NCI-H226 (cell line): ENCODE measurements at places on chromosomes 6 and 20.

GRCh38 chr20:50708845-50709635 lies 17.7 kb upstream of the RIPOR3 start:
- DNase-seq = peak; percentile 75

GRCh38 chr20:53751620-53752318 lies 158.1 kb upstream of the ZNF217 start:
- no peak for DNase-seq

- DNase-seq = peak; percentile 24
Measured at GRCh38 chr20:54479138-54479906, 3.9 kb downstream of the DOK5 start.

GRCh38 chr6:125932451-125932795 lies 24.1 kb upstream of the HINT3 start:
- no peak for DNase-seq

DNA sequence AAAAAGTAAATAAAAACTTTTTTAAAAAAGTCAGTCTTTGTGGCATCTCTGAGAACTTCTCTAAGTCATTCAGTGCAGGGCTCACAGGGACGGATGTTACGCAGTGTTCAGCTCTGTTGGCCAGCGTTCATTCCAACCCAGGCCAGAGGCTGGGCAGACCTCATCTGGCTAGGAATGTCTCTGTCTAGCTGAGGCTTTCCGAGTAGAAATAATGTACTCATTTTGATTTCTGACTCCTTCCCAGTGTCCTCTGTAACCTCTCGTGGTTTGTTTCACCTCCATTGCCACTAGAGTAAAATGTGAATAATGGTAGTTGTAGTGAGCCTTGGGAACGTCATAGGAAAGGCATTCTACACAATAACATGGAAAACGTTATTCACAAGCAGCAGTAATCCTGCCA lies 135.1 kb downstream of the TMEM242 start:
- no peak for DNase-seq

DNA sequence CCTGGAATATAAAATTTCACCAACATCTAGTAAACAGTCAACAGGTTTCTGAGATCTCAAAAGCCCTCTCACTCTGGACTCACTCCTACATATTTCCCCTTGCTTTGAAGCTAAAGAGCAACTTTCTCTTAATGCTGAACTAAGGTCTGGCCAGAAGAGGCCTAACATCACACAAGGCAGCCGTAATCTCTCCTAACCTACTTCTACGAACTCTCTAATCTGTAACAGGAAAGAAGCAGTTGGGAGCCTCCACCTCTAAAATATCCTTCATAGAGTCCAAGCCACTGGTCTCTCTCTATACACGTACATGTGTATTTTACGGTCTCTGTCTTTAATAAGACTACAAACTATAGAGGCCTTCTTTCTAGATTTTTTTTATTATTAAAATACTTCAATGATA lies 72.0 kb downstream of the REV3L start:
- no peak for DNase-seq

- DNase-seq = no peak
Measured at GRCh38 chr6:5850848-5851255, 155.9 kb downstream of the NRN1 start.

DNA sequence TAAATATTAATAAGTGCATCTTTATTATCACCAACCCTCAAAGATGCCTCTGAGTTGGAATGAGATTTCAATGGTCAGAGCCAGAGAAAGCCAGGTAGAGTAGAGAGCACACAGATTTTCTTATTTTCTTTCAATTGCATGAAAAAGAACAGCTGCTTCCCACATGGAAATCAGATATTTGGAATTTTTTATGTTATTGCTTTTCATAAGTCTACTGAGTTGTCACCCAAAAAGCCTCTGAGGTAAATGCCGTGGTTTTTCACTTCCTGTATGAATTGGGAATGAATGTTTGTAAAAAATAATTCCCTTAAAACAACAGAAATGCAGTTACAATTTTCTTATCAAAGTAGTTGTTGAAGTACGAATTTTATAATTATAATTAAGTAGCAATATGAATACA lies 563.1 kb downstream of the RFPL4B start:
- no peak for DNase-seq

DNA sequence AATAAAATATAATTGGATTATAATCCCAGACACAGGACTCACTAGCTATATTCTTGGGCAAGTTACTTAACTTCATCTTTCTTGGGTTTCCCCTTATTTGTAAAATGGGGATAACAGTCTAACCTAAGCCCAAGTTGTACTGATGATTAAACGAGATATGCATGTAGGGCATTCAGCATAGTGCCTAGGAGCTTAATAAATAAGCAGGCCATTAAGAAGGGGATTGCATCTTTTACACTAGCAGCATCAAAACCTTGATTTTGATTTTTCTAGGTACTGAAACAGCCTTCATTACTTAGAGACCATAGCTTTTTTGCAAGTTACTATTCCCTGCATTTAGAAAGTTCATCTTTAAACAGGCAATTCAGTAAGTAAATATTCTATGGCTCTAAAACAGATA lies 2.2 kb upstream of the QKI start:
- no peak for DNase-seq

DNA sequence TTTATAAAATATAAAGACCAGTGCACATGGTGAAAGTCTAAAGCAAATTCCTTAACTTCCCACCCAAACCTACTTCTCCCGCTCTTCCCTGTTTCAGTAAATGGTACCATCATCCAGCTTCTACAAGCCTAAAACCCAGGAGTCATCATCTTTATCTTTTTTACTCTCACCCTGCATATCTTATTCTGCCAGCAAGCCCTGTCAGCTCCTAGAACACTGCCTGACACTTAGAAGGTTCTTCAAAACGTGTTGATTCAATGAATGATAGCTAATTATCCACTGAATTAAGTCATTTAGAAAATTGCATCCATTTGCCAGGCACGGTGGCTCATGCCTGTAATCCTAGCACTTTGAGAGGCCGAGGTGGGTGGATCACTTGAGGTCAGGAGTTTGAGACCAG lies 185.7 kb downstream of the TFAP2B start:
- DNase-seq = no peak

GRCh38 chr6:84150705-84151104 lies 76.7 kb downstream of the CEP162 start:
- DNase-seq = peak; percentile 41

GRCh38 chr6:137777687-137778075 lies 89.4 kb upstream of the TNFAIP3 start:
- DNase-seq = no peak

DNA sequence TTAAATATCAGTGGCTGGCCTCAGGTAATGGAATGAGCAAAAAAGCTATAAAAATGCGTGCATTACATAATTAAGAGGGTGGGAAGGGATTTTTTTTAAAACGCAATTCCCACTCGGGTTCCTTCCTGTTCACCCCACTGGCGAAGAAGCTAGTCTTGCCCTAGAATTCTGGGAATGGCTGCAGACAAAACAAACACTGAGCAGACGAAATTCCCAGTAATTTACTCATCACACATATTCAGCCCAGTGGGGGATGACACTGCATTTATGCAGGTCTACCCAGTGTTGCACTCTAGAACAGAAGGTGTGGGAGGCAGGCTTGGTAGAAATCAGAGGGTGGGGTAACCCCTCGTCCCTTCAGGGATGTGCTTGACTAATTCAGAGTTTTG lies 2695.0 kb upstream of the DEFB115 start:
- DNase-seq = peak; percentile 72

GRCh38 chr6:40778196-40778595 lies 191.0 kb upstream of the LRFN2 start:
- peak; percentile 22 for DNase-seq

DNA sequence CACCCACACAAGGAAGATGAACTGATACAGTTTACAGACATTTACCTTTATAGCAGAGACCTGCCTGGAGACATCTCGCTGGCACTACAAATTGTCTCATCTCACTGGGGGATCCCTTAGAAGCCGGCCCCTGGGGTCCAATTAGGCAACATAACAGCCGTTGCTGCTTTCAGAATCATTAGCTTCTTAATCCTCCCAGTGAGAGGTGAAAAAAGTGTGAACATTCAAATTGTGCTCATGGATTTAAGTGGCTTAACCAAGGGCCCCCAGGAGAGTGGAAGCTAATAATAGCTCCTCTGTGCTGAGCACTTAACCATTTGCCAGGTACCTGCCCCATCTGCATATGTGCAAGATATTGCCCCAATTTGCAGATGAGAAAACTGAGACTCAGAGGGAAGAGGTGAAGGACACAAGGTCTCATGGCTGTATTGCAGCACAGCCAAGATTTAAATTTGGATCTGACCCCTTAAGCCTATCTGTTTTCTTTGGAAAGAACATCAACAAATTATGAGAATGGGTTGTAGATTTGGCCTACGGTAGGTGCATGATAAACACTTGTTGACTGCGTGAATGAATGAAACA lies 101.0 kb downstream of the EYA2 start:
- DNase-seq = no peak

DNA sequence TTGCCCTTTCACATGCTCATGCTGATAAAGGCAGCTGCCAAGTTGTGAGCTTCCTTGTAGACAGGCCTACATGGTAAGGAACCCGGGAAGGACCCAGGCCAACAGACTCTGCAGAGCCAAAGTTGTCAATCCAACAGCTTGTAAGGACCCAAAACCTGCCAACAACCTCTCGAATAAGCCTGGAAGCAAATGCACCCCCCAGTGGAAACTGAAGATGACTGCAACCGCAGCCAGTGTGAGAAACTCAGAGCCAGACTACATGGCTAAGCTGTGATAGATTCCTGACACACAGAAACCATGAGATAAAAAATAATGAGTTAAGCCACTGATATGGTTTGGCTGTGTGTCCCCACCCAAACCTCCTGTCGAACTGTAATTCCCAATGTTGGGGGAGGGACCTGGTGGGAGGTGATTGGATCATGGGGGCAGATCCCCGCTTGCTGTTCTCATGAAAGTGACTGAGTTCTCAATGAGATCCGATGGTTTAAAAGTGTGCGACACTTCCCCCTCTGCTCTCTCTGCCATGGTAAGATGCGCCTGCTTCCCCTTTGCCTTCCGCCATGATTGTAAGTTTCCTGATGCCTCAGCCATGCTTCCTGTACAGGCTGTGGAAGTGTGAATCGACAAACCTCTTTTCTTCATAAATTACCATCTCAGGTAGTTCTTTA lies 18.8 kb upstream of the CLPSL2 start:
- peak; percentile 28 for DNase-seq

GRCh38 chr6:25670208-25670607 lies 18.2 kb downstream of the SCGN start:
- DNase-seq = no peak

DNA sequence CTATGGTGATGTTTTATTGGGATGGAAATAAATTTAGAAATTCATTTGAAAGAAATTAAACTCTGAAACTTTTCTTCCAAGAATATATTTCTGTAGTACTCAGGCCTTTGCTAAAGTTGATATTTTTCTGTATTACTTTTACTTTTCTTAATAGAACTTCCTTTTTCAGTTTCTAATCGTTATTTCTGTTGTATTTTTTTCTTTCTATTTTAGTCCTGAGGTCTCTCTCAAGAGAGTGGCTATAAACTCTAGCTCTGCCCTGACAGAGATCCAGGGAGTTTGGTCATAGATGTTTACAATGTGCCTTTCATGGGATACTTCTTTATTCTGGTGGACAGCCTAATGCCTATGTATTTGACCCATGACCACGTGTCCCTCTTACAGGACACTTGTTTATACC lies 51.0 kb downstream of the OR2B6 start:
- no peak for DNase-seq

GRCh38 chr6:170152989-170153388 lies 137.9 kb downstream of the DLL1 start:
- peak; percentile 29 for DNase-seq

DNA sequence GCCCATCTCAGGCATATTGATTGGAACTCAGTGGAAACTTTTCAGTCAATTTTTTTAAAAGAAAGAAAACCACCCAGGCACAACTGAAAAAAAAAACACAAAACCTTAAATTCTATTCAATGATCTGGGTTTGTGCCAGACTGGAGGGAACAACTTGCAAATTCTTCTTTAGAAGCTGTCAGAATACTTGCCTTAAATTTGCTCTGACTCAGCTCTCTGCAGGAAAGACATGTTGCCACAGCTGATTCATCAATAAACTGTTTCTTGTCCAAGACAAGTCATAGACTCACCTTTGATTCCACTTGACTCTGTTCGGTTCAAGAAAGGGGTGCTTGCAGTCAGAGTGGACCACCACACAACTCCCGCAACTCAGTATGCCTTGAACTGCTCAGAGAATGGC lies 117.8 kb upstream of the F13A1 start:
- DNase-seq = no peak

GRCh38 chr20:57683881-57684807 lies 25.7 kb downstream of the PMEPA1 start:
- no peak for DNase-seq

- DNase-seq = no peak
Measured at GRCh38 chr6:57075092-57075491, 14.9 kb upstream of the ZNF451 start.

DNA sequence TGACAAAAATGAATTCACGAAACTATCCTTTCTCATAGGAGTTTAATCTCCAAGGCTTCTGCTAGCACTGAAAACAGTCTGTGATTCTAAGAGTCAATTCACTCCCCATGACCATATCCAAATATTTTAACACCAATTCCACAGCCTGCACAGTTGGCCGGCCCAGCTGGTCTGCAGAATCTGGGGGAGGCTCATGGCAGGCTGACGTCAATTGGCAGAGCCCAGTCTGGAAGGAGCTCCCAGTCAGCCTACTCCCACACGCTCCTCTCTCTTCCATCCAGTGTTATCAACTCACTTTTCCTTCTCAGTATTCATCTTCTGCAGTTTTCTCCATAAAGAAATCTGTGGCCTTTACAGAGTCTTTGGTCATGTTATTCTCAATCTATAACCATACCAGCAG lies 111.0 kb downstream of the TBXT start:
- peak; percentile 97 for DNase-seq

DNA sequence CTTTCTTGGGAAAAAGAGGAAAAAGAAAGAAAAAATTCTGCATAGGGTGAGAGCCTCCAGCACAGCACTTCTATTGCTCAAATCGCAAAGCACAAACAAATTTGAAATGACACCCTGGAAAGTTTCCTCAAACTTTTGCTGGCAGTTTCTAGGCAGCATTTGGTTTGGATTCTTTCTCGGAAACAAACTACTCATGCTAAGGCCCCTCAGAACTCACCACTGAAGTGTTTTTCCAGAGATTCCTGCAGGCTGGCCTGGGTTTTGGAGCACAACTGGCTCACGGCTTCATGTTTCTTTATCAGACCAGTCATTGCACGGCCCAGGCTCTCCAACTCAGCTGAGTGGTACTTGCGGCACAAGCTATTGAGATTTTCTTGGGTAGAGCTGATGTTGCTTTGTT lies 237.8 kb downstream of the SYNE1 start:
- no peak for DNase-seq

GRCh38 chr20:3987296-3987695 lies 28.1 kb downstream of the RNF24 start:
- DNase-seq = no peak

GRCh38 chr6:163946437-163946836 lies 531.9 kb downstream of the QKI start:
- no peak for DNase-seq

GRCh38 chr6:41224800-41225199 lies 3.3 kb upstream of the TREML4 start:
- no peak for DNase-seq

DNA sequence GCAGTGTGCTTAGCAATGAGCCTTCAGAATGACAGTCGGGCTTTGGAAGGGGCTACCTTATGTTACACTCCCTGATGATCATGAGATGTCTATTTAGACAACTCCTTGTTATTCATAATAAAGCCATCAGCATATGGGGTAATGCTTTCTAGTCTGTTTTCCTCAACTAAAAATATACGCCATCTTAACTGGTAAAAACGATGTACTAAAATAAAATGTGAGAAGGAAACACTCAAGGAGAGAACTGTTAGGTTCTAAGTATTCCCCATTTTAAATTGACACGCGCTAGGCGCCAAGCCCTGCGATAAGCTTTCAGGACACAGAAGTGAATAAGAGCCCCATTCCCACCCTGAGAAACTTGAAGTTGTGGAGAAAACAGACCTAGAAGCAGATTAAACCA lies 43.6 kb downstream of the SOD2 start:
- DNase-seq = no peak
